Glutamatergic neuron (in vitro differentiated cells): ENCODE measurements at places on chromosomes 6 and 20. TPM values are rescaled to one million over a fixed set of nuclear protein-coding genes. Genes with fewer than 3 reads are reported as not detected.

- no peak overlapping the region for H3K4me3 ChIP-seq
- H3K27ac ChIP-seq: no peak overlapping the region
- H3K27me3 ChIP-seq: peaks cover 16% of the 10 kb centered on the region
- peaks cover 35% of the 10 kb centered on the region for H3K36me3 ChIP-seq
- DNase-seq: no peak
- no peaks in the 10 kb centered on the region for H3K4me1 ChIP-seq
These were observed 193.1 kb downstream of the NRN1 start for GRCh38 chr6:5813625-5814027.

SPDEF gene
- total RNA-seq: not detected

GTF2H4 gene
- 67.2 TPM for total RNA-seq

- no peaks in the 10 kb centered on the region for H3K36me3 ChIP-seq
- no peak overlapping the region for H3K4me3 ChIP-seq
These were observed 141.7 kb downstream of the ADGRG6 start for GRCh38 chr6:142443532-142443931.

DNA sequence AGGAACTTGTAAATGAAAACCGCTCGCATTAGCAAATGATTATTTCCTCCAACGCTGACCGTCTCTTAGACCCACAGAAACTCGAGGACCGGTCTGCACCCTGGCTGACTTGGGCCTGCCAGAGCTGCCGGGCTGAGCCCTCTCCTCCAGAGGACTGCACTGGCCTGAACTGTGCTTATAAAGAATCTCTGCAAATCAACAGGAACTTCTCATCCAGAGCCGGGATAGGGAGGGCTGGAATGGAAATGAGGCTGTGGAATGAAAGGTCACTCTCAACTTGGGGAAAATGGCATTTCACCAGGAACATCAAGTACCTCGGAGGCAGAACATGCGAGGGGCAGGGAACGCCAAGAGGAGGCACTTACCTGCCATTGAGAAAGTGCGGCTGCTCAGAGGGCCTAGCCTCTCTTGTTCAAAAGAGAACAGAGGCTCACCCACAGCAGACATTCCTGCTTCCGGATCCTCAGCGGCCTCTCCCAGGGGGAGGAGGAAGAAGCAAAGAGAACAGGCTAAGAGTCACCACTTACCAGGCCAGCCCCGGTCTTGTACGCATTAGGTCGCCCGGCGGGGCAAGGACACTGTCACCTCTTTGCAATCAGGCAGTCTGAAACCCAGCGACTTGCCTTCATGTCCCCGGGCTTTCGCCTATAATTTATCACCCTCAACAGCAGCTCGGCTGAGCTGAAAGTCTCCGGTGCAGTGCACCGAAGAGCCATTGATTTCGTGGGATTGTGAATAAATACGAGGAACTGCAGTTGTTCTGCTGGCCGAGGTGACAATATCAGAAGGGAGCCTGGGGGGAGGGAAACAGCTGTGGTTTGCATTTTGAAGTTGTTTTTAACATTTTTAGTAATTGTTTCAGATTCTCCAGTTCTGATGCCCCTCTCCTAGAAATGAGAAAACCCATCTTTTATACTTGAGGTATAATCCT, 37.6 kb downstream of the ZMYND8 start:
- peaks cover 4% of the 10 kb centered on the region for H3K27me3 ChIP-seq
- H3K4me1 ChIP-seq: peaks cover 62% of the 10 kb centered on the region
- peak overlapping the region; percentile 85 for H3K4me3 ChIP-seq
- no peaks in the 10 kb centered on the region for H3K36me3 ChIP-seq
- peak overlapping the region; percentile 97 for H3K27ac ChIP-seq

DNA sequence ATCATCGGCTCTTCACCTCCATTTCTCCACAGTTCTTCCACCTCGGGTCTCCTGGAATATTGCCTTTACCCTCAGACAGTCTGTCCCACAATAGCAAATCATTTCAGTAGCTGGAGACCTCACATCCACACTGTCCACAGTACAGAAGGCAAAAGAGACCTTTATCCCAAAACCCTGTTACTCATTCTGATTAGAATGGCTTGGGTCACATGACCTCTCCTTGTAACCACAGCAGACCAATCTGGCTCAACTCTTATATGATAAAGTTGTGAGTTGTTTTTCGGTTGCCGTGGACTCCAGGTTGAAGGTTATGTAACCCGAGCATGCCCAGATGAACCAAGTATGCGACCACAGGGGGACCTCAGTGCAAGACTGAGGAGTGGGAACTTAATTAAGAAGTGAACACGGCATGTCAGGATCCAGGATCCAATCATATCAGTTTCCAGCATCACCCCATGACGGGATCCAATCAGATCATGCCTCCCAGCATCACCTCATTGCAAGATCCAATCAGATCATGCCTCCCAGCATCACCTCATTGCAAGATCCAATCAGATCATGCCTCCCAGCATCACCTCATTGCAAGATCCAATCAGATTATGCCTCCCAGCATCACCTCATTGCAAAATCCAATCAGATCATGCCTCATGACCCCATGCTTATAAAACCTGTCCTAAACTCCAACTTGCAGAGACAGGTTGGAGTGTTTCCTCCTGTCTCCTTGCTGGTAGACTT, 68.7 kb downstream of the LY86 start:
- peaks cover 4% of the 10 kb centered on the region for H3K27me3 ChIP-seq
- no peaks in the 10 kb centered on the region for H3K36me3 ChIP-seq
- no peak overlapping the region for H3K4me3 ChIP-seq
- no peak for DNase-seq
- peaks cover 36% of the 10 kb centered on the region for H3K4me1 ChIP-seq
- H3K27ac ChIP-seq: no peak overlapping the region
